Motor neuron (in vitro differentiated cells): ENCODE measurements at places on chromosomes 6 and 20. TPM values are rescaled to one million over a fixed set of nuclear protein-coding genes. Genes with fewer than 3 reads are reported as not detected.

LZTS3 gene
- 27.8 and 32.6 TPM in 2 replicates for total RNA-seq

ANGPT4 gene
- 0.08 and 0.09 TPM in 2 replicates for total RNA-seq

SRMS gene
- not detected in 2 replicates for total RNA-seq

IL17F gene
- not detected in 2 replicates for total RNA-seq
